ENCODE measurements at places on chromosomes 7 and 10. TPM values are rescaled to one million over a fixed set of nuclear protein-coding genes. Genes with fewer than 3 reads are reported as not detected.

Gene MMRN2
- 1.5 TPM for total RNA-seq

Gene CCT6A
- total RNA-seq, result 178 TPM

Gene KCND2
- not detected for total RNA-seq

Gene SPDYE16
- total RNA-seq, result not detected

Gene MMD2
- not detected for total RNA-seq

Gene GJD4
- total RNA-seq, result not detected

- peak overlapping the region; percentile 98 for H3K27ac ChIP-seq
- H3K36me3 ChIP-seq, result peaks cover 55% of the 10 kb centered on the region
- peaks cover 10% of the 10 kb centered on the region for H3K27me3 ChIP-seq
- H3K4me1 ChIP-seq, result peaks cover 66% of the 10 kb centered on the region
Measured at GRCh38 chr7:116525913-116526861, 1.4 kb downstream of the CAV1 start.

GRCh38 chr7:40468891-40469864, 334.4 kb downstream of the SUGCT start:
- no peaks in the 10 kb centered on the region for H3K27me3 ChIP-seq
- peak; percentile 92 for DNase-seq
- peak overlapping the region; percentile 80 for H3K4me3 ChIP-seq
- peak overlapping the region; percentile 94 for H3K27ac ChIP-seq

- H3K4me1 ChIP-seq, result peaks cover 5% of the 10 kb centered on the region
- H3K27ac ChIP-seq, result no peak overlapping the region
- peak overlapping the region; percentile 44 for H3K4me3 ChIP-seq
Measured at GRCh38 chr10:29386342-29386999, 97.6 kb downstream of the LYZL1 start.

DNA sequence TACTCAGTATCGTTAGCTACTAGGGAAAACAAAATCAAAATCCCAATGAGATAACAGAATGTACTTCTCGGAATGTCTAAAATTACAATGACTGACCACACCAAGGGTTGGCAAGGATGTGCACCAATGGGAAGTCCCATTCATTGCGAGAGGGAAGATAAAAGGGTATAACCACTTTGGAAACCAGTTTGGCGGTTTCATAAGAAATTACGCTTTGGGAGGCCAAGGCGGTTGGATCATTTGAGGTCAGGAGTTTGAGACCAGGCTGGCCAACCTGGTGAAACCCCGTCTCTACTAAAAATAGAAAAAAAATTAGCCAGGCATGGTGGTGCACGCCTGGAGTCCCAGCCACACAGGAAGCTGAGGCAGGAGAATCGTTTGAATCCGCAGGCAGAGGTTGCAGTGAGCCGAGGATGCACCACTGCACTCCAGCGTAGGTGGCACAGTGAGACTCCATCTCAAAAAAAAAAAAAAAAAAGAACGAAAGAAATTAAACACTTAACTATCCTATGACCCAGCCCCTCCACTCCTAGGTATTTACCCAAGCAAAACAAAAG, 7.6 kb downstream of the HACD1 start:
- H3K27ac ChIP-seq, result no peak overlapping the region
- H3K4me3 ChIP-seq, result no peak overlapping the region
- no peaks in the 10 kb centered on the region for H3K27me3 ChIP-seq
- peaks cover 17% of the 10 kb centered on the region for H3K36me3 ChIP-seq

DNA sequence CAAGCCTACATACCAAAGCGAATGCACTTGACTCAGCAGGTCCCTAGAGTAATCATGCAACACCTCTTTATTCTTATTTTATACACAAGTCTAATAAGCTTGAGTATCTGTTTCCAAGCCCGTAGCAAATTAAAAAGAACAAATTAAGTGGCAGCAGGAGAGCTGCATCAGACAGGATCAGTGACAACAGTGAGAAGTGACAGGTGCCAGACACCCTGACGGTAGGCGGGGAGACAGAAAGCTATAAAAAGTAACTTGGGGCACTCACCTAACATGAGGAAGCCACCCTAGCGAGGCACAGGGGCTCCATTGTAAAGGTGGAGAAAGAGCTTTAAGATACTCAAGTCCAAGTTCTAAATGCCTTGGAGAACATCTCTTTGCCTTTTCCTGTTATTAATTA, 174.2 kb downstream of the PLXNA4 start:
- H3K4me1 ChIP-seq, result peaks cover 4% of the 10 kb centered on the region
- H3K36me3 ChIP-seq, result 0 out of 2 replicates have a peak, but pooled peaks cover 4% of the 10 kb centered on the region
- no peak for DNase-seq

- H3K36me3 ChIP-seq, result no peaks in the 10 kb centered on the region
- H3K27me3 ChIP-seq, result no peaks in the 10 kb centered on the region
- H3K4me1 ChIP-seq, result no peaks in the 10 kb centered on the region
Measured at GRCh38 chr7:145511004-145511403, 605.6 kb upstream of the CNTNAP2 start.

DNA sequence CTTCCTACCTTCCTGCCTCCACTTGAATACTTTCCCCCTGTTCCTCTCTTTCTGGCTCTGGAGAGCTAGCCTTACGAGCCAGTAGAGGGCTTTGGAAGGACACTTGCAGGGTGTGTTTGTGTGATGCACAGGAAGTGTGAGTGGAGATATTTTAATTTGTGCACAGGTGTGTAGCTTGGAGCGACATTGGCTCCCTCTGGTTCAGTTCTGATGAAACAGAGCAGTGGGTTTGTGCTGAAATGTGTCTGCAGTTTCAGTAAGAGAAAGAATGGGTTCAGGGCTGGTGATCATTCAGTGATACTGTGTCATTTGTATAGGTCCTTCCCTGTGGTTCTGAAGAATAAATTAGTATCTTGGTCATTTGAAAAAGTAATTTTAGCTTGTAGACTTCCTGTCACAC, 86.9 kb downstream of the SND1 start:
- H3K4me3 ChIP-seq, result no peak overlapping the region
- H3K36me3 ChIP-seq, result peaks cover 9% of the 10 kb centered on the region
- no peak overlapping the region for H3K27ac ChIP-seq
- H3K27me3 ChIP-seq, result no peaks in the 10 kb centered on the region
- H3K4me1 ChIP-seq, result peaks cover 7% of the 10 kb centered on the region

- no peak for DNase-seq
- H3K27ac ChIP-seq, result peak overlapping the region; percentile 33
- H3K27me3 ChIP-seq, result peaks cover 2% of the 10 kb centered on the region
- H3K4me1 ChIP-seq, result peaks cover 59% of the 10 kb centered on the region
- no peak overlapping the region for H3K4me3 ChIP-seq
Measured at GRCh38 chr10:58723186-58723585, 210.5 kb downstream of the BICC1 start.

GRCh38 chr7:94286111-94286510, 108.6 kb upstream of the COL1A2 start:
- H3K4me1 ChIP-seq, result peaks cover 32% of the 10 kb centered on the region
- H3K4me3 ChIP-seq, result no peak overlapping the region
- peaks cover 6% of the 10 kb centered on the region for H3K27me3 ChIP-seq
- DNase-seq, result no peak

DNA sequence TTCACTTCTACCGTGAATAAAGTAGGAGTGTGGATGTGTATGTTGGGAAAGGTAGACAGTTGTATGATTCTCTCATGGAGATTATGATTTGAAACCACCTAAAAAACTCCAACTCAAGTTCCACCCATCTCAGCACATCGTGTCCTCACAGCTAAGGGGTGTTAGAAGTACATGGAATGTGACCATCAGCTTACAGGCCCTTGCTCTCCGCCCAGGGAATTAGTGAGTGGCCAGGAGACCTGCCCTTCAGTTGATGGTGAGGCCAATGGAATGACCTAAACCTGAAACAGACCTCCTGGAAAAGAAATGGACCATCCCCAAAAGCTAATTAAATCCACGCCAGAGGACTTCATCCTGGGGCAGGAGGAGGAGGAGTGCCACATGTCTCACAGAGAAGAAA, 2.1 kb upstream of the WNT2 start:
- H3K27ac ChIP-seq, result no peak overlapping the region
- no peak overlapping the region for H3K4me3 ChIP-seq
- peaks cover 4% of the 10 kb centered on the region for H3K36me3 ChIP-seq
- no peak for DNase-seq

- H3K4me3 ChIP-seq, result no peak overlapping the region
- peak; percentile 10 for DNase-seq
- H3K36me3 ChIP-seq, result no peaks in the 10 kb centered on the region
- H3K27ac ChIP-seq, result no peak overlapping the region
- H3K27me3 ChIP-seq, result peaks cover 12% of the 10 kb centered on the region
Measured at GRCh38 chr10:23157691-23158369, 34.3 kb upstream of the PTF1A start.

DNA sequence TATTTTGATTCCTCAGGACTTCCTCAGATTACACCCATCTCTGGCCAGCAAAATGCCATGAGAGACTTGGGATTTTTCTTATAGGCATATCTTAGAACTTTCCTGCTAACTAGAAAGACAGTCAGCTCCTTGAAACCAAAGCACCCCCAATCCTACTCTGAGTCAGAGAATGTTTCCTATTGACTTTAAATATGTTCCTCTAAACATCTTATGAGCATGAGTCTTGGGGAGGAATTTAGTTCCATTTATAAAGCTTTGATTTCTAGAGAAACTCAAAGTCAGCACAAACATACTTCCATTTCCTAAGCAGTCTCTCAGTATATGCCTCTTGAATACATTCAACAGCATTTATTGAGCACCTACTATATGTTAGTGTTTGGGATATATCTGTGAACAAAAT, 128.5 kb downstream of the INHBA start:
- peak overlapping the region; percentile 34 for H3K4me3 ChIP-seq
- H3K27me3 ChIP-seq, result no peaks in the 10 kb centered on the region
- DNase-seq, result peak; percentile 80
- peak overlapping the region; percentile 66 for H3K27ac ChIP-seq

- H3K27ac ChIP-seq, result no peak overlapping the region
- H3K4me3 ChIP-seq, result no peak overlapping the region
- DNase-seq, result no peak
- H3K4me1 ChIP-seq, result peaks cover 34% of the 10 kb centered on the region
- H3K27me3 ChIP-seq, result no peaks in the 10 kb centered on the region
Measured at GRCh38 chr10:131925716-131926115, 24.9 kb downstream of the PPP2R2D start.

- no peaks in the 10 kb centered on the region for H3K36me3 ChIP-seq
- peaks cover 11% of the 10 kb centered on the region for H3K27me3 ChIP-seq
- peaks cover 16% of the 10 kb centered on the region for H3K4me1 ChIP-seq
- H3K4me3 ChIP-seq, result no peak overlapping the region
Measured at GRCh38 chr7:42831006-42831717, 80.7 kb downstream of the C7orf25 start.
